ENCODE measurements at places on chromosomes 4 and X.

DNA sequence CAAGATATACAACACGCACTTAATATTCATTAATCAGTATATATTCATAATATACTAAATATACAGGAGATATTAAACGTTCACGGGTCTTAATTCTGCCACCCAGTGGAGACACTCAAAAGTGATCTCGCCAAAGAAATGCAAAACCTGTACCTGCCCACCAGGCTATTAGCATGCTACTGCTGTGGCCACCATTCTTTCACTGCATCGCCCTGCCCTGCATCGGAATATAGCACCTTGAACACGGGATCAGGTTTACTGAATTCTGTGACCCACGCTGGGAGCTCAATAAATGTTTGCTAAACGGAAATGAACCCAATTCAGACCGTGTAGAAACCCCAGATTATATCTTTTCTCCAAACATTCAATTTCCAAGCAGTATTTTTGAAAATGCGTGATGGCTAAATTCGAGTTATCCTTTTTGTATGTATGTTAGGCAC, 840 bp upstream of the CLCN3 start:
- peak; percentile 13 for DNase-seq

GRCh38 chrX:7680181-7680580, 162.8 kb upstream of the VCX start:
- no peak for DNase-seq

- DNase-seq: no peak
These were observed 78.0 kb upstream of the CCDC160 start for GRCh38 chrX:134158821-134159512.

GRCh38 chr4:184420402-184420801, 53.9 kb downstream of the IRF2 start:
- DNase-seq: no peak

GRCh38 chr4:174147863-174148262, 135.6 kb downstream of the FBXO8 start:
- no peak for DNase-seq

GRCh38 chr4:92237559-92237958, 66.2 kb upstream of the GRID2 start:
- no peak for DNase-seq

- no peak for DNase-seq
These were observed 41.6 kb downstream of the NDNF start for GRCh38 chr4:121030711-121031110.

DNA sequence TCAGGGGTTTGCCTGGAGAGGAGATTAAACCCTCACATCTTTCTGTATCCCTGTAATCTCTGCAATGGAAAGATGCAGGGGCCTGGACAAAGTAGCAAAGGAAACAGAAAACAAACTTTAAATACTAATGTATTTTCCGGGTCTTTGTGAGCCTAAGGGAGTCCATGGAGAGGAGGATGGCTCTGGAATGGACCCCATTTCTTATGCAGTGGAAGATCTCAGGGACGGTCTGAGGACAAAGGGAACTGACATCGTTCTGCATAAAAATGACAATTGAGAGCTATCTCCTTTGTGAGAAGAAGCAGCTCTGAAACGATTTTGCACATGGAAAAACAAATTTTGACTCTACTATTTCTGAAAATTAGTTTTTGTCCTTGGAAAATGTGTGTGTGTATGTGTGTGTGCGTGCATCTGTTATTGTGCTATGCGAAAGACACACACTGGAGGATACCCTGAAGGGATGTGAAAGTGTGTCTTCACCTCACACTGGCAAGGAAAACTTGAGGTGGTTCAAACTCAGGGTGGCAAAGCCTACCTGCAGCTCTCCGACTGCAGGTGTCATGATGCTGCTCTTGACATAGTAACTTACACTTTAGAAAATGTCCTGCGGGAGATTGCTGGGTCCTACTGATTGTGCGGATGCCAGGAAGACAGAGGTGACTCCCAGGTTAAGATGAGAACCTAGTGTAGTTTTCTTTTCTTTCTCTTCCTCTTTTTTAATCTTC, 126.4 kb upstream of the JADE1 start:
- no peak for DNase-seq

- DNase-seq: peak; percentile 97
These were observed 172 bp upstream of the HSPA4L start for GRCh38 chr4:127782025-127782274.
